Hematopoietic multipotent progenitor cell treated with erythropoietin and hydrocortisone succinate and interleukin-3 and kit ligand, for 8 days (in vitro differentiated cells): ENCODE measurements at places on chromosomes 12 and 14.

DNA sequence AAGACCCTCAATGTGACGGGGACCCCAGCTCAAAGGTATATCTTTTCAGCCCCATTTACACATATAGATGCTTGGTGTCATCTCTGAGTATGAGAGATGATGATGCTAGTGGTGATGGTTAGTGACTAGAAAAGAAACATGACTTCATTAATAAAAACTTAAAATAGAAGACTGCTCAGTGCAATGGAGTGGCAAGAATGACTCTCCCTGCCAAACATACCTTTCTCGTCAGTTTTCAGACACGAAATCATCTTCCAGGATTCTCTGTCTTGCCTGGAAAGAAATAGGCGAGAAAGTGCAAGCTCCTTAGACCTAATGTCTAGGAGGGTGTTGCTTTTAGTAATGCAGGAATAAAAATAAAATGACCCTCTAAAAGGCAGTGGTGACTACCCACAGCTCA, 71.7 kb downstream of the TPH2 start:
- DNase-seq, result no peak

DNA sequence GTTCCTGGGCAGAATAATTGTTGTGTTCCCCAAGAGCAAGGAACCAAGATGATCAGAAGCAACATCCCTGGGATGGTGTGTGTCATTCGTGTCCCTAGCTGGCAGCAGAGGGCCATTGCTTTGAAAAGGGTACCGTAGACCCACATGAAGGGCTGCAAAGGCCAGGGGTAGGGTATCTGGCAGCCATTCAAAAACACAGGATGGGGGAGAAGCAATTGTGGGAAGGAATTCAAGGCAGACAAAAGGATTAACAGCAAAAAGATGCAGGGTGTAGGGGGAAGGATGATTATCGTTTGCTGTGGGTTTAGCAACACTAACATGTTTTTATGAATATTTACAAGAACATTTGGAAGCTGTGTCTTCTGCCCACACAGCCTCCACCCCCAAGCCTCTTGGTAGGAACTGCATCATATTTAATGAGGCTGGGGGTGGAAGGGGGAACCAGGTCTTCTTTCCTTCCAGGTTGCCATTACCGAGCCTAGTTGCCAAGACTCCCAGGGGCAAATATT, 169.0 kb upstream of the G2E3 start:
- no peak for DNase-seq

DNA sequence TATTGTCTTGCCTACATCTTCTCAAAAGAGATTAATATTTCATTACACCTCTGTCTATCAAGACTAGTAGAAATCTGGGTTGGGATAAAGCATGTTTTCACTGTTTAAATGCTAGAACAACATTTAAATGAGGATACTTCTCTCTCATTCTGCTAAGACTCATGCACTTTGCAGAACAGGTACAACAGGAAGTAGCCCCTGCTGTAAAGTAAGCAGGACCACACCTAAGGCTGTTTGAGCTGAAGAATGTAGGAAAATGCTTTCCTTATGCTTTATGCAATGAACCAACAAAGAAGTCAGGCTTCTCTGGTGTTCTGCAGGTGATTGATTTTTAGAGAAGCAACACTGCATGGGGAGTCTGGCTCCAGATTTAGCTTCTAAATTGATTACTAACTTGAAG, 89.4 kb downstream of the PAX9 start:
- no peak for DNase-seq

GRCh38 chr12:52241205-52241842, 8.3 kb downstream of the KRT7 start:
- DNase-seq, result no peak

DNA sequence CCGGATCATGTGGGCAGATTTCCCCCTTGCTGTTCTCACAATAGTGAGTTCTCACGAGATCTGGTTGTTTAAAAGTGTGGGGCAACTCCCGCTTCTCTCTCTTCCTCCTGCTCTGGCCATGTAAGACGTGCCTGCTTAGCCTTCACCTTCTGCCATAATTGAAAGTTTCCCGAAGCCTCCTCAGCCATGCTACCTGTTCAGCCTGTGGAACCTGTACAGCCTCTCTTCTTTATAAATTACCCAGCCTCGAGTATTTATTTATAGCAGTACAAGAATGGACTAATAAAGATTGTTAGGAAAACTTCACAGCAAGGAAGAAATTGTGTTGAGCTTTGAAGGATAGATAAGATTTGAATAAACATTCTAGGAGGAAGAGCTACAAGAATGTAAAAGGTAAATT, 52.1 kb downstream of the KDM5A start:
- DNase-seq, result no peak

GRCh38 chr14:77761205-77761931, 412 bp upstream of the SNW1 start:
- DNase-seq, result peak; percentile 60

DNA sequence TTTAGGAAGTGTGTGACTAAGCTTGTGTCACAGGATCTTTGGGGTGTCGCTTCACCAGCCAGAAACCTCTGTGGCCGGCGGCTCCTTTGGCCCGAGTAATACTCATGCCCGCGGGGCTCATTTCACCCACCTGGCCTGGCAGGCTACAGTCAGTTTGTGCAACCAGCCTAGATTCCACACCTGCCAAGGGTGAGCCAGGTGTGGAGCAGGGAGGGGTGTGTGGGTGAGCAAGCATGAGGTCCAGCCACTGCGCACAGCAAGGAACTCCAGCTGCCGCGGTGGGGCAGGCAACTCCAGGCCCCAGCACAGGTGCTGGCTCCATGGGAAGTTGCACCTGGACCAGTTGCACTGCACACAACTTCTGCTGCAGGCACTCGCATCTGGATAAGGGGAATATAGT, 462.3 kb upstream of the LRFN5 start:
- no peak for DNase-seq

DNA sequence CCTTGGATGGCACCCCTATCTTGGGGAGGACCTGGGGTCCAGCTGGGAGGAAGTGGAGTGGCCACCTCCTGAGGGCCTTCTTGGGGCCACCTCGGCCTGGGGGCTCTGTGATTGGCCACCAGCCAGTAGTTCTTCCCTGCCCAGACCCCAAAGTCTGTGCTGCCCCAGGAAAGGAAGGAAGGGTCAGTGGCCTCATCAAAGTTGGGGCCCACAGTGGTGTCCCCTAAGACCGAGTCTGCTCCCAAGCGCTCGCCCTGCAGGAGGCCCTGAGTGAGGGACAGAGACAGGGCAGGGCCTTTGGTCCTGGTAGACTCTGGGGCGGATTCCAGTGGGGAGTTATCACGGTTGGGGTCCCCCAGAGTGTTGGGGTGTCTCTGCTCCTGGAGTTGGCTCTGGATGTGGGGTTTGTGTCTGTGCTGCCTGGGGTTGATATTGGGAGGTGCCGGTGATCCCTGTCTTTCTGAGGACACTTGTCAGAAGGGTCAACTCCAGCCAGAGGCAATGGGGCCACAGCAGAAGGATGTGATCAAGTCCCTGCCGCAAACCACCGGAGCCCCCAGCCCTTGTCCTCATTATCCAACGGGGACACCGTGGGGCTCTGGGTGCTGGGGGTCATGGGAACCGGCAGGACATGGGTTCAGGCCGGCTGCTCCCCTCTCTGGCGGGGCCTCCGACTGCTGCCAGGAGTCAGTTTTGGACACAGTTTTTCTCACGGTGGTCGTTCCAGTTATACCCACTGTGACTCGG, 364.3 kb downstream of the TMEM121 start:
- no peak for DNase-seq

DNA sequence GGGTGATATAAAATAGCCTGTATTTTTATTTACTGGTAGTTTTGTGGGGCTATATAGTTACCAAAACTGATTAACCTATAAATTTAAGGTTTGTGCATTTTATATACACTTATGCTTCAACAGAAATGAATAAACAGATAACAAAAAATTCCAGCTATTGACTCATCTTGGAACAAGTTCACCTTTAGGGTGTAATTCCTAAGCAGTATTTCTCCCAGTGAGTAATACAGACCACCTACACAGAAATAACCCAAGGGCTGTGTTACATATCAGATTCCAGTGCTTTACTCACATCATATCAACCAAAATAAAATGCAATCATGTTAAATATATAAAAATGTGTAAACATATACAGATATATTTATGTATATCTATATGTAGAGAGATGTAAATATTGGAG, 345.6 kb downstream of the ADAMTS20 start:
- DNase-seq, result no peak

DNA sequence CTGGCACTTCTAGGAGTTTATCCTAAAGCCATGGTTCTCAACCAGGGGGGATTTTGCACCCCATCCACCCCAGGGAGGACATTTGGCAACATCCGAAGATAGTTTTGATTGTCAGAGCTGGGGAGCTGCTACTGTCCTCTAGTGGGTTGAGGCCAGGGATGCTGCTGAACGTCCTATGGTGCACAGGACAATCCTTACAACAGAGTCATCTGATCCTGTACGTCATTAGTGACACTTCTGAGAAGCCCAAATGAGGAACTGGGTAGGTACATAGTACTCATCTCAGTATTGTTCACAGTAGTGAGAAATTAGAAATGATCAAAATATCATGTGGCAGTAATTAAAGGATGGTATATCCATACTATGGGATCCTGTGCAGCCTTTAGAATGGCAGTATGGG, 185.1 kb downstream of the CHST11 start:
- peak; percentile 28 for DNase-seq

DNA sequence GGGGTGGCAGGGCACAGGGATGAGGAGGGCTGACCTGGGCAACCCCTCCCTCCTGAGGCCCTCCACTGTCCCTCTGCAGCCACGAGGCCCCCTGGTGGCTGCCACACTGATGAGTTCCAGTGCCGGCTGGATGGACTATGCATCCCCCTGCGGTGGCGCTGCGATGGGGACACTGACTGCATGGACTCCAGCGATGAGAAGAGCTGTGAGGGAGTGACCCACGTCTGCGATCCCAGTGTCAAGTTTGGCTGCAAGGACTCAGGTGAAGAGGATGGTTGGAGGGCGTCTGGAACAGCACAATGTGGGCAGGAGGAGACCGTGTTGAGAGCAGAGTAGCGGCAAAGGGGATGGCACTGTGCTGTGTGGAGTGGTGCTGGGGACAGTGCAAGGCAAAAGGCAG, 25.7 kb upstream of the LRP1-AS start:
- peak; percentile 67 for DNase-seq

GRCh38 chr14:54322701-54323337, 74.0 kb upstream of the CDKN3 start:
- DNase-seq, result no peak

- DNase-seq, result peak; percentile 78
Measured at GRCh38 chr14:24307575-24308341, at the start of gene CIDEB. Gene CIDEB (minus strand): TSS chr14:24307977. CDS start chr14:24307858, 119 bp downstream.

DNA sequence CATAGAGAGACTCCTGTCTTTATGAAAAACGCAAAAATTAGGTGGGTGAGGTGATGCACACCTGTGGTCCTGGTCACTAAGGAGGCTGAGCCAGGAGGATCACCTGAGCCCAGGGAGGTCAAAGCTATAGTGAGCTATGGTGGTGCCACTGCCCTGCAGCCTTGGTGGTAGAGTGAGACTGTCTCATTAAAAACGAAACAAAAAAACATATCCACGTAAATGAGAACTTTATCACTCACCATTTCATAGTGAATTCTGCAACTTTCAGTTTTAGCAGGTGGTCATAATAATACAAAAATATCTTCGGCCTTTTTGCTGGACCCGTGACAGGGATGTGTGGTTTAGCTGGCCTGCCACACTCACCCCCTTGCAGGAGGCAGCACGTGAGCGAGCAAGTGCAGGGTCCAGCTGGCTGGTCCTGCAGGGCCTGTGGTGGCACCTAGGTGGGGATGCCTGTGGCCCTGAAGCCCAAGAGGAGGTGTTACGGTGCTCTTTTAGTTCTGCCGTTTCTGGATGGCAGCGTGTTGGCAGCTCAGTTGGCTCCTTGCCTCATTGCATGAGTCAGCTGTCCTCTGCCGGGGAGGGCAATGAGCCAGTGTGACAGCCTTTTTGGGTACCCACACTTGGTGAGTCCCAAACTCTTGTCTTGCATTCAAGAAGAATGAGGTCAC, 1330.7 kb upstream of the TMEM132C start:
- DNase-seq, result peak; percentile 87

DNA sequence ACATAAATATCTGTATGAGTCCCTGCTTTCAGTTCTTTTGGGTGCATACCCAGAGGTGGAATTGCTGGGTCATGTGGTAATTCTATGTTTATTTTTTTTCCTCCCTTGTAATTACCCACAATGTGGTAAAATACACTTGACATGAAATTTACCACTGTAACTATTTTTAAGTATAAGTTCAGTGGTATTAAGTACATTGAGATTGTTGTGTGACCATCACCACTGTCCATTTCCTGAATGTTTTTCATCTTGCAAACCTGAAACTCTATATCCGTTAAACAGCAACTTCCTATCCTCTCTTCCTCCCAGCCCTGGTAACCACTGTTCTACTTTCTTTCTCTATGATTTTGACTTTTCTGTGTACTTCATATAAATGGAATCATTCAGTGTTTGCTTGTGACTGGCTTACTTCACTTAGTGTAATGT, 51.4 kb downstream of the BORCS5 start:
- DNase-seq, result no peak

GRCh38 chr12:121300083-121300819, 3.7 kb upstream of the CAMKK2 start:
- DNase-seq, result no peak

- DNase-seq, result no peak
Measured at GRCh38 chr14:68940614-68941185, 38.4 kb downstream of the ACTN1 start.

GRCh38 chr12:91753649-91754048, 392.0 kb downstream of the BTG1 start:
- DNase-seq, result no peak

DNA sequence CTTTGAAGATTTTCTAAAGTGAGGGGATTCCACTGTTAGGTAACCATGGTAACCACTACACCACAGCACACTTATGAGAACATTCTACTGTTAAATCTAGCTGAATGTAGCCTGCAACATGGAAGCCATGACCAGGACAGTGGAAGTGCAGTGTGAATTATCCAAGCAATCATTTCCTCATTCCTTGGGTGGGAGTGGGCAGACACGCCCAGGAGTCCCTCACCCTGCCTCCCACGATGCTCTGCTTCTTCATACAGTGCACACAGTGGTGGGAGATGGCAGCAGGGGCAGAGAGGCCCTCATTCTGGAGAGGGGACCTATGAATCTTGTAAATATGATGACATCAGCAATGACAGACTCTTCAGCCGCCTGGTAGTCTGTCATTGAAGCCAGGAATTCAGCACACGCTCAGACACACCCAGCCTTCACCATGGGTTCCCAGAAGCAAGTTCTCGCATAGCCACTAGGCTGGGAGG, 70.1 kb upstream of the HOXC13 start:
- DNase-seq, result no peak

- DNase-seq, result no peak
Measured at GRCh38 chr14:103896578-103896977, 31.7 kb upstream of the TDRD9 start.
